ENCODE measurements at places on chromosomes 4 and X.
A peak's percentile ranks its signal among the peaks of the same experiment; 100 is the strongest.

DNA sequence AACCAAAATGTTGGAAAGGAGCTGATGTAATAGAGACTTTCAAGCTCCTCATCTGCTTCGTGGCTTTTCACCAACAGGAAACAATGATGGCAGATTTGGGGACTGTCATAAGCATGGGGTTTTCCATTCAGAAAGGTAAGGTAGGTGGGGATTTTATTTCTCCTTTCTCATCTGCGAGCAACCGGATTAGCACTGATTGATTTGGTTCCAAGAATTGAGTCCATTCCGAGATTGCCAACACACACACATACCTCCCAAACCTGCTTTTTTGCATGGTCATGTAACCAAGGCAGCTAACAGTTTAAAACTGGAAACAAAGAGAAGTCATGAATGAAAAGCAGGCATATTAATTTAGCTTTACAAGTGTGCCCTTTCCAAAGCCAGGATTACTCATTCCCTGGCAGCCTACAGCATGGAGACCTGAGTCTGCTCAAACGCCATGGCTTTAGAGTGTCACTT lies 63.0 kb upstream of the LNX1 start:
- DNase-seq, result peak; percentile 80

GRCh38 chrX:38552721-38553120 lies 8.6 kb upstream of the TSPAN7 start:
- DNase-seq, result no peak

DNA sequence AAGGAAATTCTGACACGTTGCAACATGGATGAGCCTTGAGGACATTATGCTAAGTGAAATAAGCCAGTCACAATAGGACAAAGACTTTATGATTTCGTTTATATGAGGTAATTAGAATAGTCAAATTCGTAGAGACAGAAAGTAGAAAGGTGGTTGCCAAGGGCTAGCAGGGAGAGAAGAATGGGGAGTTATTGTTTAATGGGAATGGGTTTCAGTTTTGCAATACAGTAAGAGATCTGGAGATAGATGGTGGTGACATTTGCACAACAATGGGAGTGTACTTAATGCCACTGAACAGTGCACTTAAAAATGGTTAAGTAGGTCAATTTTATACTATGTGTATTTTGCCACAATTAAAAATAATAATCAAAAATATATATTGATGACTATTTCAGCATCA lies 43.4 kb upstream of the TMEM154 start:
- DNase-seq, result no peak

GRCh38 chr4:75696581-75696980 lies 23.4 kb upstream of the G3BP2 start:
- DNase-seq, result no peak

- peak; percentile 40 for DNase-seq
These were observed 98.1 kb upstream of the OTUD4 start for GRCh38 chr4:145278341-145279121.

- peak; percentile 68 for DNase-seq
These were observed 56.5 kb downstream of the SNX25 start for GRCh38 chr4:185265942-185266341.

DNA sequence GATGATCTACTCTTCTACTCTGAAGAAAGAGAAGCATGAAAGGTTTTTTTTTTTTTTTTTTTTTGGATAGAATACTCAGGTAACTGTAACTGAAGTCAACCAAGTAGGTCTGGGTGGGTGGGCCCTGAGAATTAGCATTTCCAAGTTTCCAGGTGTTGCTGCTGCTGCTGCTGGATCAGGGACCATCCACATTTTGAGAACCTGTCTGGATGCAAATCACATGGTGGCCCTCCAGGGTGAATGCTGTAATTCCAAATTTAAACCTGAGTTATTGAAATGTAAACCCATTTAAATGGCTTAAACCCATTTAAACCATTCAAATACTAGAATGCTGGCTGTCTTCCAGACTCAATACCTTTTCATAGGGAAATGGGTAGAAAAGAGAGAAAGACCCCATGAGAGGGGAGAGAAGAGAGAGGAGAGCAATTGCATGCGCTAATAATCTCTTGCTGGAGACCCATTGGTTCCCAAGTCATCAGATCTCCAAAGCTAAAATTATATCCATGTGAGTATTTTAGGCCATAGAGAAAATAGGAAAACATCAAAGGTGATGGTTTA lies 17.6 kb downstream of the SUPT20HL1 start:
- no peak for DNase-seq

GRCh38 chr4:104493081-104493831 lies 1.4 kb downstream of the CXXC4 start:
- no peak for DNase-seq

- no peak for DNase-seq
These were observed 487.7 kb downstream of the TECRL start for GRCh38 chr4:63921561-63921960.

- DNase-seq, result no peak
These were observed 9.9 kb downstream of the MMRN1 start for GRCh38 chr4:89904524-89904923.

DNA sequence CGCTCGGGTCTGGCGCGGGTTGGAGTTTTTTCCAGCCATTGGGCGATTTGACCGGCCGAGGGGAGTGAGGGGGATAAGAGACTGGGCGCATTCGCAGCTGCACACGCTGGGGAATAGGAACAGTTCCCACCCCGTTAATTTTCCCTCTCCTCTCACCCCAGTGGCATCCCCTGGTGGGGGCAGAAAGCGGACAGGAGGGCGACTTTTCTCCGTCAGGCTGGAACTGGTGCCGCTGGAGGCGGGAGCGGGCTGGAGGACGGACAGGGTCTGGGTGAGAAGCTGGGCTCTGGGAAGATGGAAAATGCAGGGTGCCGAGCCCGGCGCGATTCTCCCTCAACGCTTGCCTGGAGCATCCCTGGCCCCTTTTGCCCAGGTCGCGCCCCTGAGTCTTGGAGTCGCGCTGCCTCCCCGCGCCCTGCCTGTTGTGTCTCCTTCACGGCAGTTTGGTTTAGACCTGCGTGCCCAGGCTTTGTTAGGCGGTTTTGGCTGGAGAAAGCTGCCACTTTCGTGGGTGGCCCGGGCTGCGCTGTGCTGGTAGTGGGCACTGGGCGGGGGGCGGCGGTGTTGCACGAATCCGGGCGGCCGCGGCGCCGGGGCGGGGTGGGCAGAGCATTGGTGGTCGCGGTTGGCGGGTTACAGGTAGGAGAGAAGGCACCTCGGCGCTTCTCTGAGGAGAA lies 2.0 kb downstream of the ADGRL3 start:
- no peak for DNase-seq

GRCh38 chr4:125159001-125159400 lies 155.8 kb upstream of the FAT4 start:
- no peak for DNase-seq

GRCh38 chrX:41981481-41982013 lies 58.2 kb upstream of the CASK start:
- peak; percentile 66 for DNase-seq

DNA sequence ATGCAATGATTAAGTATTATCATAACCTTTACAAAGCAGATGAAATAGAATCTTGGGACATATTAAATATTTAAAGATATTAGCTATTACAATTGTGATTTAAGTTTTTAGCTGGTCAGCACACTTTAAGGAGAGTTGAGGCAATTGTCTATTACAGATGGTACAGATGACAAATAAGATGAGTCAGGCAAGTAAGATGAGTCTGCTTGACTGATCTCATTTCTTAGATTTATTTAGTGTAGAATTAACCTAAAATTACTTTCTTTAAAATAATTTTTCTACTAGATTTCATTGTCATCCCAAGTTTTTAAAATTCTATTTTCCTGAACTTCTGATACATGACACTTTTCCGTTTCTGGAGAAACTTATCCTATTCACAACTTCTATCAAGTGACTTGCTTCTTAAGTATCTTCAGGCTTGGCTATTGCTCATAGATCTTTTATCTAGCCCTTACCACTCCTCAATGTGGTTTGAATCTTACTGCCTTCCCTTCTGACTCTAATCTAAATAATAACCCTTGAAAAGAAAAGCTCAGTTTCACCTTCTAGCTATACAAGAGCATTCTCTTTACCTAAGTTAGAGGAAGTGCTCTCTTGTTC lies 32.9 kb downstream of the CXCL1 start:
- peak; percentile 19 for DNase-seq

- DNase-seq, result no peak
These were observed 45.9 kb upstream of the VEGFD start for GRCh38 chrX:15430076-15430475.

DNA sequence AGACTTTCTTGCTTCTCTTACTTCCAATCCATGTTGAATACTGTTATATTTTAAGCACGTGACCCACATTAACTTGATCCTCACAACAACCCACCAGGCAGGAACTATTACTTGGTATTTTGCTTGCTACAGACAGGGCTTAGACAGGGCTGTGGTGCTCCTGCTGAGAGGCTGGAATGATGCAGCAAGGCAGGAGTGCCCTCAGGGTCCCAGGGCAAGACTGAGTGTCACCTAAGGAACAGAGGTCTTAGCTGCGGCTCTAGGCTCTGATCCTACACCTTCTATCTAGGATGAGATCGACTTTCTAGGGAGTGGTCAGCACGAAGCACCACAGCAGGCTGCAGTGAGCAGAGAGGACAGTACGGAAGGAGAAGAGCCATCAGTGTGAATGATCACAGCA lies 20.0 kb downstream of the TAPT1 start:
- DNase-seq, result no peak

DNA sequence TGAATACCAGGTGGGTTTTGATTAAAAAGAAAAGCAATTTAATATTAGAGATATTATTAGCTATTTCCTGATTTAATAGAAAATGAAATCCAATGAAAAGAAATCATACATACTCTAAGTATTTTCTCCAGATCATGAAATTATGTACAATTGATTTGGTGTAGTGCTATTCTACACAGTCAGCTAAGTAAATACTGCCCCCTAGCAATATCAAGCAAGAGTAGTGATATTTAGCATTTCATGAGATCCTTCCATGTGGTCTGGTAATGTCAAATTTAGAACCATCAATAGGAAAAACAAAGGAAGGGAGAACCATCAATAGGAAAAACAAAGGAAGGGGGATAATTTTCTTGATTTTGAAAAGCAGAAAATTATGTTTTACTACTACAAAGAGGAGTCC lies 114.6 kb downstream of the TBCK start:
- peak; percentile 6 for DNase-seq

DNA sequence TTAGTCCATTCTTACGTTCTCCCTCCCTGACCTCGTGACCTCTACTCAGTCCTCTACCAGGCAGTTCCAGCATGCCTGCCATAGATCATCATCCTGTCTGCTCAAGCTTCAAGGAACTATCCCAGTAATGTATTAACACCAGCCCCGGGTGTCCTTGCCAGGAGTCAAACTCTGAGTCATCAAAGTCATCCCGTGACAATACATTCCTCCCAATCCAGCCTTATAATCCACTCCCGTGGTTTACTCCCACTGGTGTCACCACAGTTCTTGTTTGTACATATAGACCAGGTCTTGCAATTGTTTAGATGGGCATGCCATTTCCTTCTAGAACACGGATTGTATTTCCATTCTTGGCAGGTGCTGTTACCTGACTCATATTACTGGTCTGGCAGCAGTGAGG lies 68.7 kb upstream of the TAB3 start:
- DNase-seq, result peak; percentile 75

GRCh38 chrX:43106009-43106408 lies 328.0 kb upstream of the PPP1R2C start:
- DNase-seq, result no peak

DNA sequence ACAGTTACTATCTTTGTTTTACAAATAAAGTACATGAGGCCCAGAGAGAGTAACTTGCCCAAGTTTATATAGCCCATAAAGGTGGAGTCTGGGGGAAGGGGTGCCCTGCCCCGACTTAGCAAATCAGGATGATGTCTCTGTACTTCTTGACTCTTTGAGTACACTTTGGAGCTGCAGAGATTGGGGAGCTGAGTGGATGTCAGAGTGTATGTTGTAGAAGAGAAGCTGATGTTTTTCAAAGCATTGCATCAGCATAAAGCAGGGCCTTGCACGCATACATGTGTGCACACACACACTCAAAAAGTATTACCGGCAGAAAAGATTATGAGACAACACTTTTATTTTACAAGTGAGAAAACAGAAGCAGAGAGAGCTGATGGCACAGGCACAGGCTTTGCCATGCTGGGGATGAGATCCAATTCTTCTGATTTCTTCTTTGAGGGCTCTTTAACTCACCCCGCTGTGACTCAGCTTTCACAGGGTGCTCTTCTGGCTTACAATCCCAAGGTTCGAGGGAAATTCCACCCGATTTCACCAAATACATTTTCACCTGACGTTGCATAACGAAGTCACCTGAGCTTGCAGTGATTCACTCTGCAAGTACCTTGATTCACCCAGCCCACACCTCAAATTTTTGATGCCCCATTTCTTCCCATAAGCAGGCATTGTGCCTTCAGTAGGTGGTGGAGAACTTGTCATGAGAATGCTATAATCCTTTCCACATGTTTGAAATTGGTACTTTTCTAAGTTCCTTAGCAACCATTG lies 292.8 kb upstream of the BOD1L1 start:
- no peak for DNase-seq

DNA sequence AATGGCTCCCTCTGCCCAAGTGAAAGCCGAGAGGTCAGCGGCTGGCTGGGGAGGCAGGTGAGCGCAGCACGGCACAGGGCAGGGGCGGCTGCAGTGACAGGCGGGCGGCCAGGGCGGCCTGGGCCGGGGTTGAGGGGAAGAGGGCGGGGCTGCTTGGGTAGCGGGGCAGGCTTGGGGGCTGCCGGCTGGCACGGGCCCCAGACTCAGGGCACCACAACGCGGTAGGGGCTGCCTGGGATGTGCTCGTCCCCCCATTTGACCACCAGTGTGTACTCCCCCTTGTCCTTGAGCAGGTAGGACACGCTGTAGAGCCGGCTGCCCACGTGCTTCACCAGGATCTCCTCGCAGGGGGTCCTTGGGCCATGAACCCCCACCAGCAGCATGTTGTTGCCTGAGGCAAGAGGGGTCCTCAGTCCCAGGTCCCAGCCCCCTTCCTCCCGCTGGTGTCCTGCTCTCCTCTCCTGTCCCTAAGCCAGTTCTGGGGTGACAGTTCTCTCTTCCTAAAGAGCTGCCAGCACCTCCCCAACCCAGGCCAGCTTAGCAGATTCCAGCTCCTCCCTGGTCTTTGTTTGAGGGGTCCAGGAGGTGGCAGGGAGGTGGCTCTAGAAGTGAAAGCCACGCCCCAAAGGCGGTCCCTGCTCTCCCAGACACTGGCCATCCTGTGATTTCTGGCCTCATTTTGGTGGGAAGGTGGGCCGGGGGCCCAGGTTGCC lies 25.6 kb downstream of the FLNA start:
- DNase-seq, result peak; percentile 54

DNA sequence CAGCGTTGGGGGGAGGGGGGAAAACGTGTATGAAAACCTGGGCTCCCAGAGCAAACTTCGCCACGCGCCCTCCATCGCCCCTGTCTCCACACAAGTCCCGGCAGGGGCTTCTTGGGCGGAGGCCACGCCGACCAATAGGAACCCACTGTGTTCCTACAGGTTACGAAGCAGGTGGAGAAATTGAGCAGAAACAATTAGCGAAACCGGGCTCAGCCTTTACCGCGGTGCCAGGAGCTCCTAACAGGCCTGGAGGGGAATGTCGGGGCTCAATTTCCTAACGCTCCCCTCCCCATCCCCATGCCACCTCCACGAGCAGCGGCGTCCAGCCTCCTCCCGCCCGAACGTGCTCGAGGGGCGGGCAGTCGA lies 589 bp upstream of the KIT start:
- no peak for DNase-seq

GRCh38 chrX:37905436-37906147 lies 58.2 kb upstream of the DYNLT3 start:
- DNase-seq, result peak; percentile 80

All from M059J (cell line).